ENCODE measurements at places on chromosomes 7 and 10.

GRCh38 chr7:47148536-47149207 is 433.2 kb downstream of the TNS3 start:
- no peak for DNase-seq

GRCh38 chr10:26172131-26172530 is 44.4 kb upstream of the GAD2 start:
- no peak for DNase-seq

DNA sequence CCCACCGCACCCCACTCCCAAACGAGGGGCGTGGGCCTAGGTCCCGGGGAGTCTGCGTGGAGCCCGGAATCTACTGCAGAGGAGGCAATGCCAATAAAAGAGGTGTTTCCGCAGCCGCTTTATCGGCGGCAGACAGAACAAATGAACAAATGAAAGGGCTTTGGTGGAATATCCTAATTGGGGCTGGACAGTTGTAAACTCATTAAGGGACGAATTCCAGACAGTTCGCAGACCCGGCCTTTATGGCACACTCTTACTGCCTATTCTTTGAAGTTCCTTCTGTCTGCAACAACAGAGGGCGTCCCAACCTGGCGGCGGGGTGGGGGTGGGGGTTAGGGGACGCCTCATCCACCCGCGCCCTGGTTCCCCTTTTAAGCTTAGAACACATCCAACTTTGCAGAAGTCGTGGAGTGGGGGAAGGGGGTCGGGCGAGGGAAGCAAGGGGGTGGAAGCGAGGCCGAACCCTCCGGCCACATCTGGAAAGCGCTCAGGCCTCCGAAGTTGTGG is 4.1 kb downstream of the HOXA9 start:
- no peak for DNase-seq

DNA sequence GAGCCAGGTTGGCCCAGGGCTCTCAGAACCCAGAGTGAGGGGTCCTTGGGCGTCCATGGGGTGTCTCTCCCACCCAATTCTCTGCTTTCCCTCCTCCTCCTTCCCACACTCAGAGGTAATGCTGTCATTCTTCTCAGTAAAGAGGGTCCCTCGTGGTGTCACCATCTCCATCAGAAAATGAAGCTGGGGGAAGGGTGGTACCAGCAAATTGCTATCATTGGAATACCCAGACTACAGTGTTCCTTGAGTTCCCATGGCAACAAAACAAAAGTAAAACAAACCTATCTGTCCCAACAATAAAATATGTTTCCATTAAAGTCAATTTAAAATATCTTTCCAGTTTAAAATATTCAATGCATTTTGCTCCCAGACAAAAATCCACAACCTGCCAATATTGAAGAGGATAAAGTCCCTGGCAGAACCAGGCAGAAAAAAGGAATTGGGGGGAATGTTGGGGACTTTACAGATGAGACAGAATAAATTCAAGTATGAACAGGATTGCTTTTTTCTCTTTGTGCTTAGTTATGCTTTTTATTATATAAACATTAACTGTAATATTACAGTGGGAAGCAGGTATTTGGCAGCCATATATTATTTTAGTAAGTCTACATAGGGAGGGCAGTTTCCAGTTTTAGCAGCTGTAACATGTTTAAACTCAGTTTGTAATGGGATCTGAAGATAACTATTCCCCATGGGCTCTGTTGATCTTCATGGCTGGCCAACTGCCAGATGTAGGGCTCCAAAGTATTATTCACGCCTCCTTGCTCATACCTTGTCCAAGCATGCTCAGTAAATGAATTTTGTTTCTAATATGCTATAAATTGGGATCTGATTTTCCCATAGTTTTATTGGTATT is 182.1 kb downstream of the ARID5B start:
- peak; percentile 4 for DNase-seq

DNA sequence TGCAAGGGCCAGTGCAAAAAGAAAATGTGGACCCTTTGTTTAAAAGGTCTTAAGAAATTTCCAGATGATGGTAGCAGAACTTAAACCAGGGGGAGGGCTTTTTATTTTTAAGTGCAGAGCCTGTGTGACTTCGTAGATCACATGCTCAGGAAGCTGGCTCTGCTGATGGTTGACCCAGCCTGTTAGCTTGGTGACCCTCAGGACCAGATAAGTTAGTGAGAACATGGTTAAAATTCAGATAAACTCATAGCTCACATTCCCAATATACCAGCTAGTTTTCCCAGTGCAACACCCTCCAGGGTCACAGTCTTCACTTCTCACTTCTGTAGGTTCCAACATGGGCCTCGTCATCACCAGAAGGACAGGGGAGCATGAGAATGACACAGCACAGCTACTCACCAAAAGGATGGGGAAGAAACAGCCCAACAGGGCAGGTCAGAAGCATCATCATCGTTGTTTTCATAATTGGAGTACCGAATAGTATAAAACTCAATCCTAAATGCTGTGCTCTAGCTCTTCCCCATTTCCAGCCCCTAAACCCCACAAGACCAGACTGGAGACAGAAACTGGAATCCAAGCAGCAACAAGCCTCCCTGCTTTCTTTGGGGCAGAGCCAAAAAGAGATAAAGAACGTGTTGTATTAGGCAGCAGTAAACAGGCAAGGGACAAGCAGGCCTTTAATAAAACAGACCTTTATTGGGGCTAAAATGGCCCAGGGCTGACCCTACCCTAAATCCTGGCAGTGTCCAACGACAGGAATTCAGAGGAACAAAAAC is 102.2 kb upstream of the ANKRD1 start:
- no peak for DNase-seq

DNA sequence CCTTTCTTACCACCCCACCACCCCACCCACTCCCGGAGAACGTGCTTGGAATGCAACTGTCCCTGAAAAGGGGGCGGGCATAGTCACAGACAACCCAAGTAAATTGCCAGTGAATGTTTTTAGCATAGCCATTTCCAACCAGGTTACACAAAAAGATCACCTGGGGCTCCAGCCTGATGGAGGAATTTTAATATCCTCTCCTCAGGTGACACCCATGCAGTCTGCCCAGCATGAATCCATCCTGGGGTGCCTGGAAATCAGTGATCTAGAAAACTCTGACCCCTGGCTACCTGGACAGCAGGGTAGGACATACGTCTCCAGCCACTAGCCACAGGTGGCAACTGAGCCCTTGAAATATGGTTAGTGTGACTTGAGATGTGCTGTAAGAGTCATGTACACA is 61.1 kb downstream of the SORBS1 start:
- no peak for DNase-seq

All from NCI-H524 treated with DMSO at 0.1 percent for 48 hours (cell line).